ENCODE measurements at places on chromosomes 3 and 15.
A peak's percentile ranks its signal among the peaks of the same experiment; 100 is the strongest.

GRCh38 chr3:24385012-24385615 is 109.5 kb downstream of the THRB start:
- no peak for DNase-seq

DNA sequence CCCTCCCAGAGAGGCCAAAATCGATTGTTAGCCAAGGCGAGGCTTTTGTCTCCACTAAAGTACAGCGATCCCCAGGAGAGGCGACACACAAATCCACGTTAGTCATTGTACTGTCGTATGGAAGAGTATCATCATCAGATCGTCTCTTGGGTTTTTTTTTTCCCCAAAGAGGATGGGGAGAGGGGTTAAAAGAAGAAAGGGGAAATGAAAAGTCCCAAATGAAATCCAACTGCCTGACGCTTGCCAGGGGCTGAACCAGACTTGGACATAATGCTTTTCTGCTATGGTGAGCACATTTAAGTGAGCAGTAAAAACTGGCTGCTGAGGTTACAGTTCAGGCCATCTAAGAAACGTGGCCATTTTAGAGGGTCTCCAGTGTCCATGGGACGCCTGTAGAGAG is 37.9 kb upstream of the CTSH start:
- no peak for DNase-seq

- no peak for DNase-seq
Observed at GRCh38 chr3:187230011-187230410, 32.7 kb downstream of the RTP1 start.

- no peak for DNase-seq
Observed at GRCh38 chr3:127180859-127181258, 12.1 kb upstream of the PRR23E start.

GRCh38 chr15:99343881-99344551 is 92.7 kb downstream of the LRRC28 start:
- no peak for DNase-seq

GRCh38 chr3:138426211-138426610 is 8.2 kb upstream of the ESYT3 start:
- DNase-seq = peak; percentile 33

DNA sequence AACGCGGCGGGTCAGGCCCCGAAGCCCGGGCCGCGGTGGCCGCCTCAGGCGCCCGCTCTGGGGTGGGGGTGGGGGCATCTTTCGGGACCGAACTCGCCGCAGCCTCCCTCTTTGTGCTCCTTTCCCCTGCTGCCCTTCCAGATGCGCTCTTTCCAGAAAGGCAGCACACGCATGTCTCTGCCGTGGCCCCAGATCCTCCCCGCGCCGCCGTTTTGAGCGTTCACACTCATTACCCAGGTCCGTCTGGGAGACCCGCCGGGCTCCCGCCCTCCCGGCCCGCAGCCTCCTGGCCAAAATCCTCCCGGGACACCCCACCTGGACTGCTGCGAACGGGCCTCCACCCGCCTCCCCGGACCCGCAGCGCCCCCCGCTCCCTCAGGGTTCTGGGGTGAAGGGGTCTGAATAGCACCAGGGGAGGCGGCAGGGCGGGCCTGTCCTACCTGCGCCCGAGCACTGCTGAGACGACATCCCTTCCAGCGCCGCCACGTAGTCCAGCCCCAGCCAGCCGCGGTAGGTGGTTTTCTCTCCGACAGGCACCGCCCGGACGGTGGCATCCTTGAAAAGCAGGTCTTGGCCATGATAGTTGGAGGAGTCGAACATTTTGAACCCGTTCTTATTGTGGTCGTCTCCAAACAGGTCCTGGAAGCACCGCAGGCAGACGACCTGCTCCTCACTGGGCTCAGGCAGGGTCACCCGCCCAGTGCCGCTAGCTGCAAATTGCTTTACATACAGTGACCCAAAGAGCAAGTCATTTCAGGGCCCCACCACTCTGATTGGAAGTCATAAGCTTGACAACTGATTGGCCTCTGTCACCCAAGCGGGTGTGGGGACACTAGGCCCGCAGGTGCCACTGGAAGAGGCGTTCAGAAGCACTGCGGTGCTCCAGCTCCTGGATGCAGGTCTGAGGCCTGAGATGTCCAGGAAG is 25.9 kb downstream of the MELTF start:
- DNase-seq = no peak

DNA sequence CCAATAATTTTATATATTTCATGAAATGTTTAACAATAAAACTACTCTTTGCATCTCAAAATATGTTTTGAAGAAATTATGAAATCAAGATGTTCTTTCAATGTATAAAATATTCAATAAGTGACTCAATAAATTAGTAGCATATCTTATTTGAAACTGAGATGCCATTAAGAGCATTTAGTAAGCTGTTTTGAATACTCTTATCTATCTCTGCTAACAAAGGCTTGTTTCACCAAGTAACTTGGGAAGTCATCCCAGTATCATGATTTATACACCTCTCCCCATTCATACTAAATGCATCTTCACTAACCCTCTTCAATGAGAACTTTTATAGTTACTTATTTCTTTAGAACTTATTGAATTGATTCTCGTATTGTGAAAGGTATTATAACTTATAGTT is 43.1 kb downstream of the TNIK start:
- no peak for DNase-seq

DNA sequence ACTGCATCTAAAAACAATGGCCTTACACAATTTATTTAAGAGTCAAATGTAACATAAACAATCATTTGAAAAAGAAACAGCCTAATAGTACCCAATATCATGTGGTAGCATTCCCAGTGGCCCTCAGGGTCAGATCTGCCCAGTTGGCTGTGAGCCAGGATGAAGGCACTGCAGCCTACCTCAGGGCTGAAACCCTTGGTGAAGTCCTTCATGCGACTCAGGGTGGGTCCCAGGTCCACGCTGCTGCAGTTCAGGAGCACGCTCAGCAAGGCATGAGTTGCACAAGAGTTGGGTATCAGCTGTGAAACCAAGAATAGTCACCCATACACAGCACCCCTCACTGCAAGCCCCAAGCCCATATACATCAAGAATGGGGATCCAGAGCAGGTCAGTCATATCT is 37.1 kb downstream of the SEMA3G start:
- no peak for DNase-seq

GRCh38 chr3:177141899-177142646 is 55.2 kb downstream of the TBL1XR1 start:
- no peak for DNase-seq

DNA sequence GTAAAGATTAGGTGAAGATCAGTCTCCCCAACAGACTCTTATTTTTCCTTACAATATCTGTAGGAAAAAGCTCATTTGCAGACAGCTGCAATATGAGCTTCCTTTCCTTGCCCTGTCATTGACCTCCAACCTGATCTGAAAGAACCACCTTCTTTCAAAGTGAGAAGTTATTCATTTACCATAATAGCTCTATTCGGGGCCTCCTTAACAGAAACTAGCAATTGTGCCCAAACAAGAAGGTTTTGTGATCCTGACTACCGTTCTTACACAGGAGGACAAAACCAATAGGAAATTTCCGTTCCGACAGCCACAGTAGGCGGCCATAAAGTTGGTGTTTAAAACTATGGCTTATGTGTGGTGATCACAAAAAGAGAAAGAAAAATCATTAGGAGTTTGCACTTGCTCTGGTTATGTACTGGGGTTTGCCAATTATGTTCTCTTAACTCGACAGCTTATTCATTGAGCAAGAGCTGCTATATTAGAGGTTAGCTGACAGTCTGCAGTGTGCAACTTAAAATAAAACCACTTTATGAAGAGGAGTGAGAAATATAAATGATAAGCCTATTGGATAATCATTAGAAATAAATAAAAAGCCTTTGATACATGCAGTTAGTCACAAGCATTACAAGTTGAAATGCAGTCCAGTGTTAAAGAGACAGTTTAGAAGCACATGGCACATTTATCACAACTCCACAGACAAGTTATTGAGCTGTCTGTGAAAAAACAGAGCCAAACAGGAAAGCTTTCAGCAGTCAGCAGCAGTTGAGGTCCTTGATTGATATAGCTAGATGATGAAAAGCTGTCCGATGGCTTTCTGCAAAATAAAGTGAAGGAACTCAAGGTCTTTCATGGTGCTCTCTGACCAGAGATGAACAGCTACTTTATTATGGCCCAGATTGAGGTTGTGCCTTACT is 199.8 kb downstream of the WDR72 start:
- DNase-seq = no peak

DNA sequence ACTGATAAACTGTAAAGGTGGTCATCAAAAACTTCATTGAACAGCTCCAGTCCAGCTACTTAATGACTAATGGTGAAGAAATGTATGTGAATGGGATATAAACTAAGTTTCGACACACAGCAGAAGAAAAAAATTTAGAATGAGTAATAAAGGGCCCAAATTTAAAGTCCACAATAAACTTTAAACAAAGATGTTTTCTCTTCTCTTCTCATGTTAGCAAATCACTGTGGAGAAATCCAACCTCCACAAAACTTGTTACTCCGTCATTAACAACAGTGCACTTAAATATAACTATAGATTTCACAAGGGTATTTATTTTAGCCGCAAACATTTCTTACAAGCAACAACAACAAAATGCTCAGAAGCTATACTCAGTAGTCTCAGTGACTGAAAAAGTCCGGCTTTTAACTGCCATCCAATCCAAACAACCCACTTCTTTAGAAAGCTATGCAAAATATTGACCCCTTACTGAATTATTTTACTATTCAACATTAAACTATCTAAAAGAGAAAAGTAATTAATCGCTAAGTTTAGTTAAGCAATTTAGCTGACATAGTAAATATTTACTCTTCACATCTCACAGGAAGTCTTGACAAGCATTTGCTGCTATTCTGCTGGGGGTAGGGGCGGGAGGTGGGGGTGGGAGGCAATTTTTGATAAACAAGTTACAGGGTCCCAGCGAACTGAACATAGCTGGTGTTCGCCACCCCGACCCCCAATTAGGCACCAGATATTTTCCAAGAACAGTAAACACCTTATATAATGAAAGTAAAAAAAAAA is 2.4 kb downstream of the IGF2BP2 start:
- peak; percentile 34 for DNase-seq

- DNase-seq = no peak
Observed at GRCh38 chr3:191775451-191776233, 314.7 kb downstream of the PYDC2 start.

DNA sequence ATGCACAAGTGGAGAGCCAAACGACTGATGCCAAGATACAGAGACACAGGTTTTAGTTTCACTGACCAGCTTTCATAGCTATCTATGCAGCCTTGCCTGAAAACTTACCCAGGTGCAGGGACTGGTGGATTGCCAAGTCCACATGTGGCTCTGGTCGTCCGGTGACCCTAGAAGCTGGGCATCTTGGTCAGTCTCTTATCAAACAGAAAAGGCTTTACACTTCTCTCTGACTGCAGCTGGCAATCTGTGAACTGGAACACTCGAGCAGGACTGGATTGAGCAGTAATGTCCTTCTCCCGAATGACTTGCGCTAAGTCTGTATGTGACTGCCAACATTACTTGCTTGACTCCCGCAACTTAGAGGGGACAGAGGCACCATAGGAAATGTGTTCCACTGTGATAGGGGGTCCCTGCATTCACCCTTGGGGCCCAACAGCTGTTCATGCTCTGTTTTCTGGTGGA is 63.0 kb upstream of the SIAH2 start:
- no peak for DNase-seq

DNA sequence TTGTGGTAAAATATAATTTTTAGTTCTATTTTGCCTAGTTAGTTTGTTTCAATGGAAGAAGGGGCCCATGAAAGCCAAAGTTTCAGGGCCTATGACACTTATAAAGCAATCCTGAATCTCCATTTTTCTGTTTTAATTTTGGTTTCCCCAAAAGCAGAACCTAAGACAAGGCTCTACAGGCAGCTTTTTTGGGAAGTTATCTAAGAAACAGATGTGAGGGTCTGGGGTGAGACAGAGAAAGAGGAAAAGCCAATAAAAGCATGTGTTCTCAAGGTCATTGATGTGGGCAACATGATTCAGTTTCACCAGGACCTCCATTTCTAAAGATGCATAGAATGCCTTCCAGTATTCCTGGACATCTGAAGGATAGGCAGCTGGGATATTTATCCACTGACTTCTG is 598.5 kb downstream of the PDCD6IP start:
- peak; percentile 62 for DNase-seq

DNA sequence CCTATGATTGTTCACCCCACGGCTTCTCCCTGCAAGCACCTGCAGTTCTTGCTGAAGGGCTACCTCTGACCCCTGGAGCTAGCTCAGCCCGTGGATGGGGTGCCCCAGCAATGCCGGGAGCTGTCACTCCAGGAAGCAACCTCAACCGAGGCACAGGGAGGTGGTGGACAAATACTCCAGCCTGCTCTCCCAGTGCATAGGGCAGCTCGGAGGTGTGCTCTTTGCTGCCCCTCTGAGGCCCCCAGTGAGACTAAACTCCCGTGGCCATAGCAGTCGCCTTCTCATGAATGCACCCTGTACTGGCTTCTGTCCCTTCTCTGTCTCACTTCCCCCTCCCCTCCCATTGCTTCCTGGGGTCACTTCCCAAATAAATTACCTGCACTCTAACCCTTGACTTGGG is 48.5 kb downstream of the LINGO1 start:
- no peak for DNase-seq

GRCh38 chr3:139101396-139101795 is 56.7 kb upstream of the PRR23C start:
- DNase-seq = no peak

DNA sequence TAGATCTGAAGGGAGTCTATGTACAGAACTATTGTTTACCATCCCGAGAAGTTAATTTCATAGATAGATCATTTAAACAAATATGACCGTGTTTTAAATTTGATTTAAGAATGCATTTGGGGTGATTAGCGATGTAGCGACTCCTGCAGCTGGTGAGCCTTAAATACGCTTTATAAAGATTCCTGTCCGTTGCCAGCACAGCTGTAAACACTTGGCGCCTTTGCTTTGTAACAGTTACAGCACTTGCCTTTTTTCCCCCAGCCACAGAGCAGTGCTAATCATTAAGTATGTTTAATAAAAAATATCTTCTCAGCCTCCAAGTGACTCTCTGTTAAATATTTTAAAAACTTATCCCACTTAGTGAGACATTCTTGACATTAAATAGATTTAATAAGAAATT is 333.8 kb downstream of the FEZF2 start:
- DNase-seq = no peak

DNA sequence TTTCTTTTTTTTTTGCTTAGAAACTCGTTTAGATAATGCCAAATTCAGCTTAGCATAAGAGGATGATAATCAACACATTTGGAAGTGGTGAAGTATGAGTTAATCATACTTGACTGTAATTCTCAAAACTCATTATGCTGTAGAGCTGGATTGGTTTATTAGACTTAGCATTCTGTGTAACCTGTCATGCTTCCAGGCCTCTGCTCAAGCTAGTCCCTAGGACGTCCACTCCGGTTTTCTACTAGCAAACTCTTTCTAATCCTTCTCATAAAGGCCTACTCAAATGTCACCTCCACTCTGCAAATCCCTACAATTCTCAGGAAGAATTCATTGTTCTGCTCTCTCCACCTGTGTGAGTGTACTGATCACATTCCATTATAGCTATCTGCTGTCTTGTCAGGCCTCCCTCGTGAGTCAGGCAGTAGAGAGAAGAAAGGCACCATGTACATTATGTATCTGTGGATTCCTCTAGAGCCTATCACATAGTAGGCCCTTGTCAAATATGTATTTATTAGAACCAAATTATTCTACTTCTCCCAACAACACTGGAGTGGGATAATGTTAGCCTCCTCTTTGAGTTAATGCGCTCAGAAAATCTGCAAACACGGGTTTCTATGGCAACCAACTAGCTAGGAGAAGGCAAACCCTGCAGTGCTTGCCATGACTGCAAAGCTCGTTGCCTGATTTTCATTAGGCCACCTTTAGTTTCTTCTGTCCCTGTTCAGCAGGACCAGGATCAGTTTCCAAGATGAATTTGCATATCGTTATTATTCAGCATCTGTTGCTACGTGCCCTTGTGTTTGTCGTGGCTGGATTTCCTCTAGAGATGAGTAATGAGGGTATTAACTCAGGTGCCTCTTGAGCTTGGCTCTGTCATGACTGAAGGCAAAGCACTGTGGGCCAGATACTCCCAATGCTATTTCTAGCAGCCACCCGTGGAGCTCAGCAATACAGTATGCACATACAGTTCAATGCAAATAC is 30.7 kb downstream of the ATP13A5 start:
- DNase-seq = no peak

Data from inflammatory macrophage (primary cell).